ENCODE measurements at places on chromosomes 1 and 21.
A peak's percentile ranks its signal among the peaks of the same experiment; 100 is the strongest.

GRCh38 chr1:181023265-181024057, 791 bp upstream of the STX6 start:
- no peak for DNase-seq

GRCh38 chr1:153049211-153049610, 8.1 kb downstream of the SPRR2A start:
- DNase-seq = no peak

GRCh38 chr1:101122452-101123166, 97.0 kb upstream of the DPH5 start:
- DNase-seq = no peak

- DNase-seq = no peak
These were observed 10.1 kb downstream of the FTCD start for GRCh38 chr21:46145159-46145839.

DNA sequence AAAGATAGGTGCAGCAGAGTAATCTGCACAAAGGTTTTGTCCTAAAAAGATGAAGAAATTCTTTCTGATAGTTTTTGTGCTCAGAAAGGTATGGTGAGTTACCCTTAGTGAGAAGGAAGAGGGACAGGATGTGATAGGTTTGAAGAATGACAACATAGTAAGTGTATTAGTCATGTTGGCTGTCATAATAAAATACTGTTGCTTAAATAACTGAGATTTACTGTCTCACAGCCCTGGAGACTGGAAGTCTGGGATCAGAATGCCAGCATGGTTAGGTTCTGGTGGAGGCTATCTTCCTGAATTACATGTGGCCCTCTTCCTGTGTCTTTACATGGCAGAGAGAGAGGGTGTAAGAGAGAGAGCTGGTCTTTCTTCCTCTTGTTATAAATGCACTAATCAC, 965.2 kb downstream of the TTLL7 start:
- no peak for DNase-seq

DNA sequence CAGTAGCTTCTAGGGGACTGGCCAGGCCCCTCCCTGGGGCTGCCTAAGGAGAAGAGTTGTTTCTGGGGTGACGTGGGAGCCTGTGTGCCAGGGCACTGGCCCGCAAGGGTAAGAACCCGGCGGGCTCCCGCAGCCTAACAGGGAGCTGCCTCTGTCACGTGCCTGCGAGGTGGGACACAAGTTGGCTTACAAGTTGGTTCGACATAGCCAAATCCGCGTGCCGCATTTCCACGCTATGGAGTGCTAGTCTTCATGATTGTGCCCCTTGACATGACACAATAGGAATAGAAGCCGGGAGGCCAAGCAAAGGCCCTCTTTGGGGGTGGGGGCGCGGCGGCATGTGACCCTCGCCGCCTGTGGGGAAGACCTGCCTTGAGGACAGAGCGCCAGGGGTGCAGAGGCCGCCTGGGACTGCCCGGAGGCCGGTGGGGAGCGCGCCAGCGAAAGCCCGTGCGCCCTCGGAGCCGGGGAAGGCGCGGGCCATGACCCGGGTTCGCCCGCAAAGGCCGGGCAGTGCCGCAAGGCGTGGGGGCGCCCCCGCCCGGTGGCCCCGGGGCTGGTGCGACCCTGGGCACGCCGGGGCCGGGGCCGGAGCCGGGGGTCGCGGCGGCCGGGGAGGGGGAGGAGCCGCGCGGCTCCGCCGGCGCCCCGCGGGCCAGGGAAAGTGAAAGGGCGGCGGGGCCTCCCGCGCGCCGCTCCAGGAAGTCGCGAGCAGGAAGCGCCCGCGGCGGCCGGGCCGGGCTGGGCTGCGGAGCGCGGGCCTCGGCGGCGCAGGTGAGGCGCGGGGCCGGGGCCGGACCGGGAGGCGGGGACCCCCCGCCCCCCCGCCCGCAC, at the start of gene SLC37A1:
SLC37A1 (plus strand) TSS at position 702 of the 834 bp plus-strand sequence. CDS start 4,603 bp downstream, outside the sequence.
- DNase-seq = no peak

- DNase-seq = no peak
These were observed 39.8 kb upstream of the SYNC start for GRCh38 chr1:32742199-32742947.

- no peak for DNase-seq
These were observed 51.5 kb upstream of the PTCH2 start for GRCh38 chr1:44894591-44894990.

DNA sequence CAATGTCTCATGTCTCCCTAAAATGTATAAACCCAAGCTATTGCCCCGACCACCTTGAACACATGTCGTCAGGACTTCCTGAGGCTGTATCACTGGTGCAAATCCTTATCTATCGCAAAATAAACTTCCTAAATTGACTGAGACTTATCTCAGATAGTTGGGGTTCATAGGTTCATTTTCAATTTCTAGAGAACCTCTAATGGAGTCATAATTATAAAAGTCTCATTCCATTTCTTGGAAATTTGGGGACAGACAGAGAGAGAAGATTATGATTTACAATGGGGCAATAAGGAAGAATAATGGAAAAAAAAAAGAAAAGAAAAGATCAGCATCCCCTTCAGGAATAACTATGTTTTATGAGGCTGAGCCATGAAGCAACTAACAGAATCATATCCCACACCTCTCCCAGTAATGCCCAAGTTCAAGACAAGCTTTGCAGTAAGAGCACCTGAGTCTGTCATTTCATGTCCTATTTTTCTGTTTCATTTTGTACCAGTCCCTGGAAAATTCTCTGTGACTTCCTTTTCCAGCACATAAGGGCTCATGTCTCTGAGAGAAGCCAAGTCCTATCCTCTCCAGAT, 70.0 kb upstream of the ETS2 start:
- no peak for DNase-seq

DNA sequence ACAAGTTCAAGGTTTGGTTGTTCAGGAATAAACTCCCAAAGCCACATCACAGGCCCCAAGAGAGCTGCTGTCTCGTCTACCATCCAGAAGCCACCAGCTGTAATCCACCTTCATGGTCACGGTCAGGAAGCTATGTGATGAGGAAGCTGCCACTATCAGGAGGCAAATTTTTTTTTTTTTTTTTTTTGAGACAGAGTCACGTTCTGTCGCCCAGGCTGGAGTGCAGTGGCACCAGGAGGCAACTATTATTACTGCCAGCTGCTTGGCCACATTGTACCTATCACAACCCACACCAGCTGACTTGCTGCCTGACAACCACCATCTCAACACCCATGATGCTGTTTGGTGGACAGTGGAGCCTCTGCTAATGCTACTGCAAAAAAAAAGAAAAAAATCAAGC, 124.1 kb downstream of the OMA1 start:
- no peak for DNase-seq

DNA sequence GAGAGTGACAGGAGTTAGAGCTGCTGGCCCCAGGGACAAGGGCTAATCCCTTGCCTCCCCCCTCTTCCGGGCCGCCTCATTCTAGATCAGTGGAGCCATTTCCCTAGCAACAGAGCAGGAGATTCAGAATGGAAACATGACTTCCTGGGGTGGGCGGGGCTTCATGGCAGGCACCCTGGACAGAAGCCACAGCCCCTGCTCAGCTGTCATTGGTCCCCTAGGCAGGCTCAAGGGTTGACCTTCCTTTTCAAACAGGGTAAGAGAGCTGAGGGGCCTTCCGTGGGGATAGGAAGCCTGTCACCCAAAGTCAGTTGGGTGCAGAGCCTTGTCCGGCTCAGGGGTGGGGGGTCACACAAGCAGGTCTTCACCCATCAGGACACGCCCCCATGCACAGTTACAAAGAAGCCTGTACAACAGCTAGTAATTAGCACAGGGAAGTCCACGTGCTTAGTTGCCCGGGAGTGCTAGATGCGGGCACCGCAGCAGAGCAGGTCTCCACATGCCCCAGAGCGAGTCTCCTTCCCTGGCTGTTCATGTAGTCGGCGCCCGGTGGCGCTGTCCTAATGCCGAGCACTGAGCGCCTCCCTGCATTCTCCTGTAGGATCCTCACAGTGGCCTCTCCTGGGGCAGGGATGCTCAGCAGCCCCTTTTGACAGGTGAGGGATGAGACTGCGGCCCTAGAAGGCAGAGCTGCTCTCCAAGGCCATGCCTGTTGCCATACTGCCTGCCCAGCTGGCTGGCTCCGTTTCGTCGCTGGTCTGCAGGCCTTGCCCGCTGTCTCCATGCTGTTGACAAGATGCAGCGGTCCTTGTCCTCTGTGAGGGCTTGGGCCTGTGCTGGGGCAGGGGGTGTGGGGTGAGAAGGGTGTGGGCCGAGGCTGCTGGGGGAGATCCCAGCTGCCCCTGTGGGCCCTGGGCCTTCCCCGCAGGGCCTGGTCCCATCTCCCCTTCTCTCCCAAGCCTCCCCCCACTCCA, 5.1 kb downstream of the TMEM201 start:
- peak; percentile 43 for DNase-seq

DNA sequence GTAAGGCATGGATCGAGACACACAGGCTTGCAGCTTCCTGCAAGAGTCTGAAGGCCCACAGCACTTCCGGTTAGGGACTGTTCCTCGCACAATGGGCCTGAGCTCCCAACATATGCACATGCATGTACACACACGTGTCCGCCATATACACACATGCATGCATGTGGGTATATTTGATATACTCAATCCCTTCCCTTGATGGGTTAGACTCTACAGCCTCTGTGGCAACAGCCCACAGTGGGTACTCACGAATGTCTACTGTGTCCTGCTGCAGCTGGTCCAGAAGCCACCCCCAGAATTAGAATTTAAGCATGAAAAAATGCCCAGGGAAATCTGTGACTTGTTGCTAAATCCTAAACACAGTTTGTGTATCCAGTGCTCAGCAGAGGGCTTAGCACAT, 9.9 kb downstream of the F3 start:
- DNase-seq = no peak

DNA sequence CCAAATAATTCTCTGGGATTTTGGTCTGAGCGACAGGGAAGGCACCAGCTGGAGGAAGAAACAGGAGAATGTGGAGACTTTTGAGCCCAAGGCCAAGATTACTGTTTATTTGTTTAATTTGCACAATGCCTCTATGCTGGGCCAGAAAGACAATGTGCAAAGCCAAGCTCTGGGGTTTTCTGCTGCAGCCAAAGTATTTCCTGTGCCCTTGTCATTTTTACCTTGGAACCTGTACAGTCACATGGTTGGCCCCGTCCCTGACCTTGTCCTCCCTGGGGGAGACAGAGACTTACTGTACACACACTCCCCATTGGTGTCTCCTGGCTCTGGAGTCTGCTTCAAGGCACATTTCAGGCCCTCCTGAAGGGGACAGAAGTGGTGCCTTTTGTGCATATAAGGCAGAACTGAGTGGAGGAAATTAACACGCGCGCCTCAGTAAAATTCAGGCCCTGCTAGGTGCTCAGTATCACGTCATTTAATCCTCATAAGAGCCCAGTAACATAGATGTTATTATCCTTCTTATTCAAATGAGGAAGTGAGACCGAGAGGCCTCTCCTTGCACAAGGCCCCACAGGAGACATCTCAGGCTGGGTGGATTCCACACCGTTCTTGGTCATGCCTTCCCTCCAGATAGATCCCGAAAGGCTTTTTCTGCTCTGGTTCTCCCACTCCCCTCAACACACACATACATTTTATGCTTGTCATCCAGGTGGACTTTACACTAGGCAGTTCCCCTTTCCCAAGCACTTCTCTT, 21.1 kb downstream of the C1orf115 start:
- DNase-seq = no peak

DNA sequence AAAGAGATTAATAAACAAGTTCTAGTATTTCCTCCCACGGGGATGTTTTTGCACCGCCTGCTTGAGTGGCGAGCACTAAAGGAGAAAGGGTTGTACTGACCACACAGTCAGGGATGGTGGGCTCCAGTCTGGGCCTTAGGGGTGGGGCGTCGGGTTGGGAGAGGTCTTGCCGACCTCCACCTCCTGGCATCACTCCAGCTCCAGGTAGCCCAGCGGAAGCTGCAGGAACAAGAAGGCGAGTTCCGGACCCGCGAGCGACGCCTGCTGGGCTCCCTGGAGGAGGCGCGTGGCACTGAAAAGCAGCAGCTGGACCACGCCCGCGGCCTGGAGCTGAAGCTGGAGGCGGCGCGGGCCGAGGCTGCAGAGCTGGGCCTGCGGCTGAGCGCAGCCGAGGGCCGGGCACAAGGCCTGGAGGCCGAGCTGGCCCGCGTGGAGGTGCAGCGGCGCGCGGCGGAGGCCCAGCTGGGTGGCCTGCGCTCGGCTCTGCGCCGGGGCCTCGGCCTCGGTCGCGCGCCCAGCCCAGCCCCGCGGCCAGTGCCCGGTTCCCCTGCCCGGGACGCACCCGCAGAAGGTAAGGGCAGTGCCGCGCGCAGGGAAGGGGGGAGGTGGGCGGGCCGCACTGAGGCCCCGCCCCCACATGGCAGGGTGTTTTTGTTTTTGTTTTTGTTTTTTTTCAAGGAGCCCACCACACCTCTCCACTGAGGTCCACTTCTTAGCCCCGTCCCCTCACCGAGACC, 19.7 kb downstream of the MFAP2 start:
- peak; percentile 84 for DNase-seq

- no peak for DNase-seq
These were observed 180.0 kb downstream of the TTLL7 start for GRCh38 chr1:83818916-83819315.

DNA sequence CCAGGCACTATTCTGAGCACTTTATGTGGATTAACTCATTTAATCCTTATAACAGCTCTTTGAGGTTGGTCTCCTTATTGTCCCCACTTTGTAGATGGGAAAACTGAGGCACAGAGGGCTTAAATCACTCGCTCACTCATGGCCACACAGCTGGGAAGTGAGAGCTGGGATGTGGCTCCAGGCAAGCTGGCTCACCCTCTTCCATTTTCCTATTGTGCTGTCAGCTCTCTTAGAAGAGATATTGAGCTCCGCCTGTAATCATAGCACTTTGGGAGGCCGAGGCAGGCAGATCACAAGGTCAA, 3.8 kb upstream of the COL8A2 start:
- DNase-seq = no peak

DNA sequence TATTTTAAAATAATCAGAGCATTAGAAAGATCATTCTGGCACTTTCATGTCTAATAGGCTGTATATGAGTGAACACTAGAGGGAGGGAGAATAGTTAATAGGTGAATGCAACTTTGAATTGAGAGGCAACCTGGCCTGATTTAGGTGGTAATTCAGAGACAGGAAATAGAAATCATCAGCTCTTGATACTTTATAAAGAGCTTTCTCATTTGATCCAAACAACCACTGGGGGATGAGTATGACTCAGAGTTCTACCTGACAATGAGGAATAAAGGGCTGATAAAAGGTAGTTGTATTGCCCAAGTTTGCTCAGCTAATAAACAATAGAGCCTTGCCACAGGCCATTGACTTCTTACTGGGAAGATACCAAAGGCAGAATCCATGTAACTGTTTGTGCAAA, 5.2 kb upstream of the FAM89A start:
- no peak for DNase-seq

DNA sequence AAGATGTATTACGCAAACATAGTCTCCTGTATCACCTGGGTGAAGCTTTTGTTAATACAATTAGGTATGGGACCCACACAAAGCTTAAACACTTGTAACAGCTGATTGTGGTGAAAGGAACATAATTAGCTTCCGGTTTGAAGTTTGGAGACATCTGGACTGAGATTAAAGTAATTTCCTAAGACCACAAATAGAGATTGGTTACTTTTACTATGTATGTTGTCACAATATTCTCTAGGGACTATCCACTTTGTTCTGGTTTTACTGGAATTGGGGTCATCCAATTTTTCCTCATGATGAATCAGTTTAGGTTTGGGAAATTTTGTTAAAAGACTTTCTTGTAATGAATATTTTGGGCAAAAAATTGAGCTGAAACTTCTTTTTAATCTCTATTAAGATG, 71.8 kb upstream of the SAMSN1 start:
- DNase-seq = no peak

GRCh38 chr1:37476460-37477197, 2.2 kb downstream of the ZC3H12A start:
- no peak for DNase-seq

Measured in stimulated activated CD4-positive, alpha-beta T cell treated with anti-CD3 and anti-CD28 coated beads, Interleukin-1b, Interleukin-23, amount 100 ng/mL, for 48 hours (primary cell).